T1000 (cell line): ENCODE measurements at places on chromosomes 5 and 9.

- no peak for DNase-seq
Observed at GRCh38 chr5:81749192-81749560, 1.7 kb downstream of the SSBP2 start.

GRCh38 chr9:97889941-97890887, 32.1 kb downstream of the TRMO start:
- DNase-seq: no peak

- no peak for DNase-seq
Observed at GRCh38 chr5:69489246-69489645, 3.3 kb upstream of the OCLN start.

- DNase-seq: no peak
Observed at GRCh38 chr9:18487611-18488010, 13.7 kb downstream of the ADAMTSL1 start.

GRCh38 chr5:172283862-172284610, 472 bp upstream of the UBTD2 start:
- peak; percentile 86 for DNase-seq

- no peak for DNase-seq
Observed at GRCh38 chr5:30802961-30803705, 390.4 kb upstream of the CDH6 start.

DNA sequence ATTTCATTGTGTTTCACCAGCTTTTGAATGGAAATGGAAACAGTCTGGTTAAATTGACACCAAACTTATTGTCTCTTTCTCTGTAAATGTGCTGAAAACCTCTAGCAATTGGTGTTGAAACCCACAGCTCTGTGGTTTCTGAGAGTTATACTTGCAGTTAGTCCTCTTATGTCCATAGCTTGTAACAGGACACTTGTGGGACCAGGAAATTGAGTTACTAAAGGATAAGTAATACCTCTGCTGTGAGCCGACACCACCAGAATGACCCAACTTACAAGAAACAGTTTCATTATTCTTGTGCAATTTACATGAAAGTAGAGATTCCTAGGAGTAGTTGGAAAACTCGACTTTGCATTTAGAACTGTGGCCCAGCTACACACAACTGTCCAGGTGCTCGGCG, 191.5 kb downstream of the CFAP90 start:
- no peak for DNase-seq

GRCh38 chr9:115182264-115182663, 64.3 kb upstream of the TNC start:
- DNase-seq: no peak

DNA sequence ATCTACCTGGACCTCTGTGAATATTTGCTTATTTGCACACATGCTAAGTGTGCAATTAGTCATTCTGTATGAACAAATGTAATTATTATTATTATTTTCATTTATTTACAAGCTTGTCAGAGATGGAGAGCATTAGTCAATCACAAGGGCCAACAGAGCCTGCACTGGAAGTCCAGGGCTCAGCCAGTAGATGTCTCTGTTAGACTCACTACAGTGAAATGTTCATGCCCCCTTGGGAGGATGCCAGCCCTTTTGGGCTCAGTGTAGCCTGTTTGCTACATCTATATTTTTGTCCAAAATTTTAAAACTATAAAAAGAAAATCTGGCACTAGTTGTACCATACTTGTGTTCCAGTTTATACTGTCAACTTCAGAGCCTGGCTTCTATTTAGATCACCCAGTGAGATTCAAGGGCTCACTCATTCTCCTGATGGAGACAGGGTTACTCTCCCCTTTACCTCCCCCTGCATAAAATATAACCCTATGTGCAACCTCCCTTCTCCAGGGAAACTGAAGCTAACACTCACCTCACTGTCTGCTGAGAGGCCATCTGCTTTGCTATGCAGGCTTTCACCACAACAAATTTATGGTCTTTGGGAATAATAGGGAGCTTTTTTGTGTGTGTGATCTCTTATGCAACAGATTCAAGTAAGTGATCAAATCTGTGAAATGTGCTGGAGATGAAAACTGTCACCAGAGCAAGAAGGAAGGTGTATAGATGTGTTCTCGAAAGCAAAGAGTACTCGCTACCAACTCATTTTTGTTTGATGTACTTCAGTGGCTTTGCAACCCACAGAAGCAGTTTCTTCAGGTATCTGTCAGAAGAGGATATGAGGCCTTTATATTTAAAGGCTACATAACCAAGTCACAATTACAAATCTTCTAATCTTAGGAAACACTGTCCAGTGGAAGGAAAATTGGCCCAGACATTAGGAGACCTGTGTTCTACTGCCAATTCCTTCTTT, 99.9 kb upstream of the TLE4 start:
- no peak for DNase-seq

DNA sequence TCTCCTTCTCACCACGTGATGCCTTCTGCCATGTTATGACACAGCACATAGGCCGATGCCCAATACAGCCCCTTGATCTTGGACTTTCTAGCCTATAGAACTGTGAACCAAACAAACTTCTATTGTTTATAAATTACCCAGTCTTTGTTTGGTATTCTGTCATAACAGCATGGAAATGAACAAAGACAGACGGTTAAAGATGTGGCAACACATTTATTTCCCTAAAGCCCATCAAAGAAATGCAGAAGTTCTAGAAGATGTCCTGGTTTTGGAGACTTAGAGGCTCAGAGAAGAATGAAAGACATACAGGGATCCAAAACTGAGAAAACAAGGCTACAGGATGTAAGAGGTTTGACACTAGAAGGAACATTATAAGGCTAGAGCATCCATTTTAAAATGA, 600.8 kb upstream of the DAB2 start:
- DNase-seq: no peak

GRCh38 chr5:131968396-131968954, 23.0 kb upstream of the MEIKIN start:
- no peak for DNase-seq

DNA sequence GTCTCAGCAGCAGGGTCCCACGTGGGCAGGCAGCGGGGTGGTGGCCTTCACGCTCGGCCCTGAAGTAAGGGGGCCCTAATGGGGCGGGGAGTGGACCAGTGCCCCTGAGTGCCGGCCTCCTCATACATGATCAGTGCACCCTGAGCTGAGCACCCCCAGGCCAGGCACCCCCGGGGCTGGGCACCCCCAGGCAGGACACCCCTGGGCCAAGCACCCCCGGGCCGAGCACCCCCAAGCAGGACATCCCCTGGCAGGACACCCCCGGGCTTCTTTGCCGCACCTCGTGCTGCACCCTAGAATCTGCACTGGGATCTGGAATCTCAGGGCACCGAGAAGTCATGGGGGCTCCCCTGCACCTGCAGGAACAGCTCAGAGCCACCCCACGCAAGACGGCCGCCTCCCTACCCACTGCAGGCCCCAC, 51.4 kb downstream of the EXD3 start:
- no peak for DNase-seq

- no peak for DNase-seq
Observed at GRCh38 chr9:76562511-76562911, 103.5 kb downstream of the GCNT1 start.

GRCh38 chr5:12292610-12293204, 388.5 kb upstream of the CTNND2 start:
- DNase-seq: no peak

DNA sequence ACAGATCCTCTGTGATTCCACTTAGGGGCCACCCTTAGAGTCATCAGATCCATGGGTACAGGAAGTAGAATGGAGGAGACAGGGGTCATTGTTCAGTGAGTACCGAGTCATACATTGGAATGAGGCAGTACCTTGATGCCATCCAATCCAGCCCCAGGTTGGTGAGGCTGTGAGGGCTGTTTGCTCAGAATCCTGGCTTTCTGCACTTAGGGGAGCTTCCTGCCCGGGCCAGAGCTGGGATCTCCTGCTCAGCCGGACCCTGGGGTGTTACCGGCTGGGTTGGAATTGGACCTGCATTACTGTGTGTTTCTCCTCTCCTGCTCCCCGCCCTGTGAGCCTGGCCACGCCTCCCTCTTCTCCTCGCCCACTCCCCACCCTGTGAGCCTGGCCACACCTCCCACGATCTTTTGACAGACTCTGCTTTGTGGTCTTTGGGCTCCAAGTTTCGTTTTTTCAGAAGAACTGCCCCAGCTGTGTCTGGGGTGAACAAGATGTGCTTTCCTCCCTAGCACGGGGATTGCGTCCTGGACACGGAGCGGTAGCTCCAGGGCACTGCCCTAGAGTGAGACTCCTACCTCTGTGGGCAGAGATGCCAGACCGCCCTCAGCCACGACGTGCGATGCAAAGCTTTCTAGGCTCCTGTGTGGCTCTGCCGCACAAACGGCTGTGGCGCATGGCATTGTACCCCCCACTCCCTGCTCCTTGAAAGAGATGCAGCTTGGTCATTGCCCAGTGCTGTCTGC, 15.4 kb downstream of the TRAF2 start:
- DNase-seq: peak; percentile 33

DNA sequence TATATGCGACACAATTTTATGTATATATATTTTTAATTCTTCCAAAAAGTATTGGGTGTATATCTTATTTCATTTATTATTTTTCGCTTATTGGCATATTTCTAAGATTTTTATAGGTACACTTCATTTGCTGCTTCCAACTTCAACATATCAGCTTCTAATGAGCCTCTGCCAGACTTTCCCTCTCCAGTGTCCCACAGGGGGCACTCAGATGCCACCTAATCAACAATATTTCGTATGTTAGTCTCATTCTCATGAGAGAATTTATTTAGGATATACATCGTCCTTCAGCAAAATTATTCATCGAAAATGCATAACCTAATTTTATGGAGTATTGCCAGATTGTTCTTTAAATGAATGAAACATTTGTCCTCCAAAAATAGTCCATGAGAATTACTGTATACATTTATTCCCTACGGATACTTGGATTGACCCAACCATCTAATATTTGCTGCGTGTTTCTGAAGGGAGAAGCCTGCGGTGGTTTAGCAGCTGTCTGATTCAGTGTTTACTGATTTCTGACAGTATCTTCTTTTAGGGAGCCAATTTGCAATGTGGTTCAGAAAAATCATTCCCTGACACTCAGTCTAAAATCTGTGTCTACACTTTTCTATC, 100.6 kb upstream of the SELENOP start:
- no peak for DNase-seq

- no peak for DNase-seq
Observed at GRCh38 chr5:107464876-107465275, 205.9 kb downstream of the EFNA5 start.

DNA sequence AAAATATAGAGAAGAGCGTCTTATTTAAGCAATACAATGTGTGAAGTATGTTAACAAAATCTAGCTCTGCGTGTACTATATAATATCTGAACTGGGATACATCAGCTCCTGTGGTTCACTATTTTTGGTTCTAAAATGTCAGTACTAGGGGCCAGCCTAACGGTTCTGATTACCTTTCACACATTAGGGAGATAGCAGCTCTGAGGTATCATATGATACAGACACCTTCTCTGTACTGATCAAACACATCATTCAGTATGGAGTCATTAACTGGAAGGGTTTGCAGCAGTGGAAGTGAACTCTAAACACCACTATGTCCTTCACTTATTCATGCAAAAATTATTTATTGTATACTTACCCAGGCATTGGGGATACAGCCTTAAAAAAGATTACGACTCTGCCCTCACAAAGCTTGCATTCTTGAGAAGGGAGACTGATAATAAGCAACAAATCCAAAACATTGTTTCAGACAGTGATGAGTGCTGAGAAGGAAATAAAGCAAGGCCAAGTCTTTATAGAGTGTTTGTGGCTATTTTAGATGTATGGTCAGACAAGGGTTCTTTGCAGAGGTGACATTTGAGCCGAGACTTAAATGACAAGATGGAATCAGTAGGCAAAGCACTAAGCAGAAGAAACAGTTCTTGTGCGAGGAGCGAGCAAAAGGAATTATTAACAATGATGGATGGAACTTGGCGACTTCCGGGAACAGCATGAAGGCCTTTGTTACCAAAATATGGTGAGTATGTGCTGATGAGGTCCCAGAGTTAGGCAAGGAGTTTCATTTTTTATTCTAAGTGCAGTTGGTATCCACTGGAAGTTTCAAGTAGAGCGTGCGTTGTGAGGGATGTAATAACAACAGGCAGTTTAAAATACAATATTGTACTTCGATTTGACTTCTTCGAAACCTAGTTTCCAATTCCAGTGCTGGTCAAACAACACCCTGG, 1.8 kb upstream of the LNPEP start:
- DNase-seq: no peak

- no peak for DNase-seq
Observed at GRCh38 chr9:76629205-76629990, 134.8 kb upstream of the PCA3 start.

- DNase-seq: no peak
Observed at GRCh38 chr5:132322266-132322665, 28.1 kb downstream of the SLC22A4 start.

DNA sequence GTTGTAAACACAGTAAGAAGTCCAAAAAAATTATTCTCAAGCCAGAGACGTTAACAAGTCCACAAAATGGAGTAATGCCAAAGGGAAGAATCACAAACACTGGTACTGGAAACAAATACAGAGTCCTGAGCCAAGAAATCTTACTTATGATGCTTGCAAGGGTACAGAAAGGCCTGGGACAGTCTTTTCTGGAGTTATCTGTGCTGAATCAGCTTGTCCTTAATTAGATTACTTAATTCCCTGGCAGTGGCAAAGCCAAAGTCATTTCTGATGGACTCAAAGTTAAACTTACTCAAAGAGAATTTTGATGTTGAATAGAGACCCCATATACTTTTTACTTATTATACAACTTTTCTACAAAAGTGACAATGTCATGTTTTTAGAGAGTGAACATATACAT, 610.5 kb upstream of the ITGA1 start:
- no peak for DNase-seq

GRCh38 chr5:138466125-138466899, 1.0 kb downstream of the EGR1 start:
- DNase-seq: peak; percentile 77

DNA sequence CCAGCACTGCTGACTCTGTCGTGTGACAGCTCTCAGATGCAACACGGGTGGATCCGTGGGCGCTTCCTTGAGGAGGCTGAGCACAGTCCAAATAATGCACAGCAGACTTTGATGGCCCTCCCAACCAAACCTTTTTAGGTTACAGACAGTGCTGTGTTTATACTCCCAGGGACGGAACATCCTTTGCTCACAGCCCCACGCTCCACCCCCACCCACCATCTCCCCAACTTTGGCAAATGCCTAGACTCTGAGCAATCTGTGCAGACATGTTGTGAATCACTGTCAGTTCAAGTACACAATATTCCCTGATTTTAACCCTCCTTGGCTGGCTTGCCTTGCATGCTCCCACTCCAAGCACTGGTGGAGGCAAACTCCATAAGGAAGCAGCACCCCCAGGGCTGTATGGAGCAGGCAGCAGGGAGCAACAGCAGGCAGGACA, 324.6 kb downstream of the MLLT3 start:
- DNase-seq: no peak

GRCh38 chr9:125329978-125330377, 68.4 kb downstream of the GAPVD1 start:
- DNase-seq: no peak

GRCh38 chr9:126151031-126151685, 175.5 kb upstream of the MVB12B start:
- no peak for DNase-seq

GRCh38 chr9:114054191-114054690, 23.9 kb downstream of the AMBP start:
- no peak for DNase-seq

GRCh38 chr9:94086486-94087345, 2.5 kb downstream of the PTPDC1 start:
- DNase-seq: no peak

- no peak for DNase-seq
Observed at GRCh38 chr5:66743344-66743743, 147.2 kb downstream of the MAST4 start.
